Kasumi-1 (cell line): ENCODE measurements at places on chromosomes 11 and 22.

DNA sequence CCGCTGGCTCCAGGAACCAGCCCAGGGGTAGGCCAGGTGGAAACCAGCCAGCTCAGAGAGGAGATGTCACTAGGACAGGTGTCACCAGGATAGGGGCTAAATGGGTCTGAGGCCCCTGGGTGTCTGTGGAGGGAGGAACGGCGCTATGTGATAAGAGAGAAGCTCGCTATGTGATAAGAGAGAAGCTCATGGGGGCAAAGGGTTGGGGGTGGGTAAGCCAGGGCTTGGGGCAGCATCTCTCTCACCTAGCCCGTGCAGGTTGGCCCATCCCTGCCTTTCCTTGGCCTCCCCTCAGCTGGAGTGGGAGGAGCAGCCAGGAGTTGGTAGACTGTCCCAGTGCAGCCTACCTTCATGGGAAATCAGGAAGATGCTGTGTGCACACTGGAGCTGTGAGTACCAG lies 26.5 kb upstream of the SUSD2 start:
- no peak for DNase-seq

- DNase-seq: no peak
These were observed 52.7 kb downstream of the RTL6 start for GRCh38 chr22:44445307-44445680.

- DNase-seq: no peak
These were observed 17.6 kb upstream of the CALCB start for GRCh38 chr11:15055620-15056356.

DNA sequence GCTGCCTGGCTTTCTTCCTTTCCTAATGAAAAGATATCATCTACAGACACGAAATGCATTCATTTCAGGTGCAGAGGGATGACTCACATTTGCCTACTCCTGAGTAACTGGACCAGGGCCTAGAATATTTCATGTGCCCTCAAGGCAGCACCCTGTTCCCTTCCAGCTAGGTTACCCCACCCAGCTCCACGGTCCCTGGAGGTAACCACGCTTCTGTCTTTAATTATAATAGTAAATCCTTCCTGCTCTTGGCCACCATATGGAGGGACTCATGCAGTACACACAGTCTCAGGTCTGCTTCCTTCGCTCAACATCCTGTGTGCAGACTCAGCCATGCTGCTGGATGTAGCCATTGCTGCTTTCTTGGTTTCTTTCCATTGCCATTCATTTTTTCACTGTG lies 22.3 kb downstream of the DHCR7 start:
- DNase-seq: no peak

DNA sequence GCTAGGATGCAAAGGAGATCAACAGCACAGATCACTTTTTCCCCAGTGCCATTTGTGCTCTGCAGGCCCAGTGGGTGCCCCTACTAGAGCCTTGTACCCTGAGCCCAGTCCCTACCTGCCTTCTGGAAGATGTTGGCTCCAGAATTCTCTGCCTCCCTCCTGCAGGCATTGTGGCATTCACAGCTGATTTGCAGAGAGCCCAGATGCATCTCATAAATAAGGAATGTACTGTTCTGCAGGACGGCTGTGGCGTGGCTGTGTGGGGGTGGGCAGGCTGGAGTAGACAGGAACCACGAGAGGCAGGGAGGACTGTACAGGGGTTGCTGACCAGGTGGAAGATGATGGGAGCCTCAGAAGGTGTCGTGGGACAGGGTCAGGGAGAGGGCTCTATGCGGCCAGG lies 11.2 kb upstream of the MIAT start:
- no peak for DNase-seq
